ENCODE measurements at places on chromosomes 16 and 17.

DNA sequence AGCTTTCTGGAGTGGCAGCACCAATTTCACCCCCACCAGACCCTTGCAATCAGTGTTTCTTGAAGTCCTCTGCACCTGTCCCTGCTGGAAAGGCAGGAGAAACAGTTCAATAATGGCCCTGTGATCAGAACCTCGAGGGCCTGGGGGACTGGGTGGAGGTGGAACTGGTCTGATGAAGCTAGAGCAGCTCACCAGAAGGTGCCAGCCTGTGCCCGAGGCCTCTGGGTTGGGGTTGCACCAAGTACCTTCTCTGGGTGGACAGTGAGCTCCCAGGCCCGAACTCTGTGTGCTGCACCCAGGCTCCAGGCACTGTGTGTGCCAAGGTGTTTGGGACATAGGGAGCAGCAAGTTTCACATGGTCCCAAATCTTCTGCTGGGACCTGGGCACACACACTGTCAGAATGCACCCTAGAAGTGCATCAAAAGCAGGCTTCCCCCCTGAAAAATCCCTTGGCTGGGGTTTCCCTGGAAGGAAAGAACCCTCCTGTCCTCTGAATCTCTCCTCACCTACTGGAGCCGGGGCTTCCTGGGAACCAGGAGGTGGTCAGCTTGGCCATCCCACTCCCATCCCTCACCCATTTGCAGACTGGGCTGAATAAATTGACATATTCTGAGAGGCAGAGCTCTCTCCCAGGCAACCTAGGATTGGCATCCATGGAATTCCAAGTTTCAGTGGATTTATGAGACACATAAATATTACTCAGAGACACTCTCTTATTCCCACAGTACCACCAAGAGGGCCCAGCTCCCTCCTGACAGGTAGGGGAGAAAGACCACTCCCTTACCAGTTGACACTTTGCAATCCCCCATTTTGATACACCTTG is 17.4 kb downstream of the CD300LG start:
- no peak for DNase-seq

DNA sequence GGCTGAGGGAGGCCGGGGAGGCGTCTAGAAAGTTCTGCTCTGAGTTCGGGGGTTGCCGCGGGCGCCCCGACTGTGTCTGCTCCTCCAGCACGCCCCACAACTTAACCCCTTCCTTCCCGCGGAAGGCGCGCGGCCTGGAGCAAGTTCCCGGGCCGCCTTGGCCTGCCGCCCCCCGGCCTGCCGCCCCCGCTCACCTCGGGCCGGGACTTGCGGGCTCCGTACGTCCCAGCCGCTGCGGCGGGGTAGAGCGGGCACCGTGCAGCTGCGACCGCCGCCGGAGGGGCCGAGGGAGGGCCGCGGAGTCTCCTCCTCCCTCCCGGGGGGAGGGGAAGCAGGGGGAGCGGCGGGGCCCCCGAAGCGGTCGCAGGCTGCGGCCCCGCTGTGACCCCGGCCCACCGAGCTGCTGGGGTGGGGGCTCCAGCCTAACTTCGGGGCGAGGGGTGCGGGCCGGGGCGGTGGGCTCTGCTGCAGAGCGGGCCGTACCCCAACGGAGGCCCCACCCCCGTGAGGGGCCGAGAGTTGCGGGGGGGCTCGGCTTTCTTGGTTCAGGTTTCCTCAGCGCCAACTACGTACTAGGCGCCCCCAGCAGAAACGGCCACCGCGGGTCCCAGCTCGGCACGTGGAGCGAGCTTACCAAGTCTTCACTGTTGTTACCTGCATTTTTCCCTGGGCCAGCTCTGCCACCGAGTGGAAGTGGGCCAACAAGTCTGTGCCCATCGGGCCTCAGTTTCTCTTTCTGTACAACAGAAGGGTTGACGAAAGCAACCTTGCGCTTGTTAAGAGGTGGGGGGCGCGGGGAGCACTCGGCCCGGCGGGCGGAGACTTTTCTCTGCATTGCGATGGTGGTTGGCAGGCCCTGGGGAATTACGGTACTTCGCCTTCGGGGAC is at the start of gene CCDC102A:
Gene CCDC102A, minus strand, starts transcription at position 266 of the 888 bp plus-strand sequence. CDS start 7,394 bp downstream, outside the sequence.
- DNase-seq: no peak

GRCh38 chr16:52552643-52553042 is 5.7 kb upstream of the TOX3 start:
- DNase-seq: peak; percentile 77

- peak; percentile 61 for DNase-seq
Measured at GRCh38 chr16:3188925-3189825, 1.2 kb downstream of the OR1F1 start.

- DNase-seq: no peak
Measured at GRCh38 chr16:28167730-28168129, 44.0 kb downstream of the XPO6 start.

- DNase-seq: no peak
Measured at GRCh38 chr16:74521691-74522090, 85.2 kb downstream of the GLG1 start.

GRCh38 chr16:711548-712320 is 3.2 kb upstream of the METRN start:
- DNase-seq: no peak

- DNase-seq: no peak
Measured at GRCh38 chr16:82681592-82681991, 54.8 kb downstream of the CDH13 start.

GRCh38 chr17:78092794-78093324 is 35.7 kb downstream of the TMC6 start:
- DNase-seq: no peak

- DNase-seq: no peak
Measured at GRCh38 chr17:2624292-2624731, 30.9 kb downstream of the PAFAH1B1 start.

- no peak for DNase-seq
Measured at GRCh38 chr16:2343211-2343610, 2.7 kb upstream of the ABCA3 start.

DNA sequence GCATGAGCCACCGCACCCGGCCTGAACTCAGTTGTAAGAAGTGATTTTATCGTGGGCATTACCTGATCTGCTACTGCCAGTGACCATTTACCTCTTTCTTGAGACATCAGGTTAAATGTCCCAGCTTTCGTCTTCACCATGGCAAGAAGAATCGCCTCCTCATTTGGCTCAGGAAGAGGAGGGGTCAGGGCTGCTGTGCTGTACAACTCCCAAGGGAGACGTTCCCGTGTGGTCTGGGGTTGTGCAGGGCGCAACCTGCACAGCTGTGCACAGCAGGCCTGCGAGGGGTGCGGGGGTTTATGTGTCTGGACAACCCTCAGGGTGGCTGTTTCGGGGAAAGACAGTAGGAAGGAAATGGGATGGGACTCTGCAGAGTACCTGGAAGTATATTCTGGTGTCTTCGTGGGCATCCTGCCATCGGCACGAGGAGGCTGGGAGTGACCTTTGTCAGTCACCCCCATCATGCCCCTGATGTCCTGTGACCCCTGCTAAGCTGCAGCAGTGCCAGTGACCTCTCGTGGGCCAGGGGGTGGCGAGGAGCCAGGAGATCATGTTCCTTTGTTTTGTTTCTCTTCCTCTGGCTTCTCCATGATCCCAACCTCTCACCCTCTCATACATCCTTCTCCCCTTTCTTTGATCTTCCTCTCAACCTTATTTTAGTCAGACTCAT is 27.3 kb downstream of the CIBAR2 start:
- DNase-seq: no peak

DNA sequence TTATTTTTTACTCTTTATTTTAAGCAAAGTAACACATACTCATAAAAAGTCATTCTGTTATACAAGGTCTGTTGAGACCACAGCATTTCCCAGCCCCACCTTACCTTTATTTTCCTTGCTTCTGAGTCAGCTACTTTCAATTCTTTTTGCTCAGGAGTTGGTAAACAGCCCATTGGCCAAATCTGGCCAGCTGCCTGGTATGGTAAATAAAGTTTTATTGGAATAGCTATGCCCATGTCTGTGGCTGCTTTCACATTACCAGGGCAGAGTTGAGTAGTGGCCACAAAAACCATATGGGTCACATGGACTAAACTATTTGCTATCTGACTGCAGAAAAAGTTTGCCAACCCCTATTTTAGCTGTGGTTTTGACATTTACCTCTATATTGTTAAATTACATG is 3.4 kb upstream of the NSRP1 start:
- no peak for DNase-seq

DNA sequence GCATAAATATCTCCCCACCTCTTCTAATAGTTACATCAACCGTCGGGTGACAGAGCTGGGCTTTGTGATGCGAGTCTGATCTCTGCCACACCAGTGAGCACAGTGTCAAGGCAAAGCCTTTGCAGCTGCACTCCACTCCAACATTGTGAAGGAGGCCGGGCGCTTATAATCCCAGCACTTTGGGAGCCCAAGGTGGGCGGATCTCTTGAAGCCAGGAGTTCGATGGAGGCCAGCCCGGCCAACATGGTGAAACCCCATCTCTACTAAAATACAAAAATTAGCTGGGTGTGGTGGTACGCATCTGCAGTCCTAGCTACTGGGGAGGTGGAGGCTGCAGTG is 18.9 kb downstream of the CYB5D2 start:
- no peak for DNase-seq

GRCh38 chr17:73735245-73735644 is 91.0 kb upstream of the SDK2 start:
- DNase-seq: no peak

DNA sequence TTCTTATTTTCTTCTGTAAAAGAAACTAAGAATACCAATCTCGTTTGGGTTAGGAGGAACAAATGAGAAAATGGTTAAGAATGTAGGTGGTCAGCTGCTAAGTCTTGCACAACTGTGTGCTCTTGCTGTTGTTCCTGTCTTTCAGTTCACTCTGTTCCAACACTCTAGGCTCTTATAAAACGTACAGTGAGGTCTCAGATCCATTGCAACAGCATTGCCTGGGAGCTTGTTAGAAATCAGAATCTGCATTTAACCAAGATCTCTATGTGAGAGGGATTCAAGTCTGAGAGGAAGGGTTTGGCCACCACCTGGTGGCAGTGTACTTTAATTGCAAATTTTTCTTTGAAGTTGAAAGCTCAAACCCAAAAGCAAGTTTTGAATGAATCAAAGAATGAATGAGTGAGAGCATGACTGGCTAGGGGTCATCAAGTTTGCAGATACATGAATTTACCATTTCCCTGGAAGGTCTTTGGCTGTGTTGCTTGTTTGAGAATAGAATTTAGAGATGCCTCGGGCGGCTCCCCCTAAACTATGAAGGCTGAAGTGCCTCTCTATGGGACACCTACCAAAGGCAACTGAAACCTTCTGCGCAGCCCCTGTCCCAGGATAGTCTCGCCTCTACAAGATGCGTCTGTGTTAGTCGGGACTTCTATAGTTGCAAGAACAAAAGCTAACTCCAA is 2.5 kb downstream of the ALOX15B start:
- DNase-seq: no peak

Data from foreskin keratinocyte (primary cell).